Left renal cortex interstitium (tissue), 4 donors: ENCODE measurements at places on chromosomes 5 and 9.

- no peak for DNase-seq
Observed at GRCh38 chr5:57119031-57119430, 54.8 kb upstream of the GPBP1 start.

DNA sequence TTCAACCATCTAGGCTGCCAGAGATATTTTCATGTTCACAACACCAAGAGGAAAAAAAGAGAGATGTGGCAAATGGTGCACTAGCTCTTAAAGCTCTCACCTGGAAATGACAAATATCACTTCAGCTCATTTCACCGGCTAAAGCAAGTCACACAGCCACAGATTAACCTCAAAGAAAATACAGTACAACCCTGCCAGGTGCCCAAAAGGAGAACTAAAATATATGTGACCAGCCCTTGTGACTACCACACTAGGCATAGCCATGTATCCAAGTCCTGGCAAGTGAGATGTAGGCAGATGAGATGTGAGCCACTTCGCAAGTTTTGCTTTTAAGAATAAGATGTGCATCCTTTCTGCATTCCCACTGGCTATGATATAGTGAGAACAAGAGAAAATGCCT lies 41.4 kb downstream of the AGTPBP1 start:
- DNase-seq = no peak

DNA sequence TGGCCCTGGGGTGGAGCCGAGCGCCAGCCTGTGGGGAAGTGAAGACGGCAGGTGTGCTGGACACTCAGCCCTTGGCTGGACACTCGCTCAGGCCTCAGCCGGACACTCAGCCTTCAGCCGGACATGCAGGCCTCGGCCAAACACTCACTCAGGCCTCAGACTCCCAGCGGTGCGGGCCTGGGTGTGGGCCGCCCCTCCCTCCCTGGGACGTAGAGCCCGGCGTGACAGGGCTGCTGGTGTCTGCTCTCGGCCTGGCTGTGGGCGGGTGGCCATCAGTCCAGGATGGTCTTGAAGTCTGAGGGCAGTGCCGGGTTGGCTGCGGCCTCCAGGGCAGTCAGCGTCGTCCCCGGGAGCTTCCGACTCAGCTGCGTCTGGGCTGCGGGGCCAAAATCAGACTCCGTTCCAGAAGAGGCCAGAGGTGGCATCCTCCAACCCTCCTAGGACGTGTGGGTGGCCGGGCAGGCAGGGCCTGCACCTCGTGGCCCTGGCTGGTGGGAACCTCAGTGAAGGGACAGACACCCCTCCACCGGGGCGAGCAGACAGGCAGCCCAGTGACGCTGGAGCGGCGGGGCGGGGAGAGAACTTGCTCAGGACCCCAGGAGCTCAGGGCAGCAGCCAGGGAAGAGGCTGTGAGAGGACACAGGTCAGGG lies 28.4 kb downstream of the SLC6A18 start:
- no peak for DNase-seq

DNA sequence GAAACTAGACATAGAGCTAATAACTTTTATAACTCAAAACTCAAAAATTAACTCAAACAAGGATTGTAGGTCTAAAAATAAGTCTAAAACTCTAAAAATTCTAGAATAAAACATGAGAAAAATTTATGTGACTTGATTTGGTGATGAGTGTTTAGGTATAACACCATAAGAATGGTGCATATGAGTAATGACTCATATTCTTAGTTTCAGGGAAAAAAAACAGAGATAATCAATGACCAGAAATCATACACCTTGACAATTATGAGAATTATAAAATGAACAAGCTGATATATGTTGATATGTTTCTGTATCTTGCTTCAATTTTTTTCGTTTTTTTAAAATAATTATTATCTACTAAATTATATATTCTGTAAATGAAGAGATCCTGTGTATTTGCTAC lies 541.2 kb downstream of the PTPRD start:
- DNase-seq = no peak

DNA sequence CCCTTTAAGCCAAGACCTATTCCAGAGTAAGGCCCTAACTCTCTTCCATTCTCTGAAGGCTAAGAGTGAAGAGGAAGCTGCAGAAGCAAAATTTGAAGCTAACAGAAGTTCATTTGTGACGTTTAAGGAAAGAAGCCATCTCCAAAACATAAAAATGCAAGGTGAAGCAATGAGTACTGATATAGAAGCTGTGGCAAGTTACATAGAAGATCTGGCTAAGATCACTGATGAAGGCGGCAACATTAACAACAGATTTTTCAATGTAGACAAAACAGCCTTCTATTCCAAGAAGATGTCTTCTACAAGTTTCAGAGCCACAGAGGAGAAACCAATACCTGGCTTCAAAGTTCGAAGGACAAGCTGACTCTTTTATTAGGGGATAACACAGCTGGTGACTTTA lies 1143.4 kb downstream of the CDH12 start:
- no peak for DNase-seq

DNA sequence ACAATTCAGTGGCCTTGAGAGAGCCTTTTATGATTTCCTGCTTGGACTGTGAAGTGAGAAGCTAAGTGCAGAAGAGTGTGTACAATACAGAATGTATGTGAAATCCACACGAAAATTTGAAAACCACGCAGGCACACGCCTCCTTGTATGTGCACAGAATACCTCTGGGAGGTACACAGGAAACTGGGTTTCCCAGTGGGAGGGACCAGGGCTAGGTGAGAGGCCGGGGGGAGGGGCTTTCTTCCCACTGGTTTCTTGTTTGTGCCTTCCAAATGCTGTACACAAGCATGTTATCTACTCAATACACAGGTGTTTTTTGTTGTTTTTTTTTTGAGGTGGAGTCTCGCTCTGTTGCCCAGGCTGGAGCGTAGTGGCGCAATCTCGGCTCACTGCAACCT lies 16.1 kb downstream of the C9orf50 start:
- no peak for DNase-seq

DNA sequence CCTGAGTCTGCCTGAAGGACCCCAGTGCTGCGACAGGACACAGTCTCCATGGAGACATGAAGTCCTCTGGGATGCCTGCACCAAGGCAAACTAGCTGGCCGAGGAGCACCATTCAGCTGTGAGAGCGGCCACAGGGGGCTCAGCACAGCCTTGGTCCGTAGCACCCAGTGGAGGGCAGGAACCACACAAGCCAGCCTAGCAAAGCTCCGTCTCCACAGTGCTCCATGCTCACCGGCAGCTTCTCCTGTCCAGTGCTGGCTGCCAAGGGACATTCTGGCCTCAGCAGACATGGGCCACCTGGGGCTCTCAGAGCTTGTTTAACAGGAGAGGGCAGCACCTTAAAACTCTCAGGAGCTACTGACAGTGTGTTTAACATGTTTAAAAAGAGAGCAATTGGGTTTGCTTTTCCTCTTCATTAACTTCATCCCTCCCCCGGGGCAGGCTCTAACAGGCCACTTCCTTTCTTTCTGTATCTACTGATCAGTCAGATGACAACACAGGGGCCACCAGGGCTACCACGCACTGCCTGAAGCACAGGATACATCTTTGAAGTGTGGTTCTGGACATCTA lies 57.0 kb downstream of the SECISBP2 start:
- DNase-seq = peak; percentile 15

DNA sequence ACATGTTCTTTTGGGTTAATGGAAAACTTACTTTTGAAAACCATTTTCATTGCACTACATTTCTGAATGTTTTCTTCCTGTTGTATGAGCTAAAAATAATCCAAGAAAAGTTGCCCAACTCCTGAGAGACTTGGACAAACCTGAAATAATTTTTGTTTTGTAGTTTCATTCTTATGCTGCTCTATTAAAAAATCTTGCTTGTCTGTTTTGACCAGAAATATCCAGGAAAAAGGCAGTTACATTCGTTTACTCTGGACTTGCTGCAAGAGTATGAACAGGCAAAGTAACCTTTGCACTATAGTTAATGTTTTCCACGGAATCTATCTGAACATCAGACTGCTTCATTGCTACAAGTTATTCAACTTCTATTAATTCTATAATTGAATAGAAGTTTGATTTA lies 200.1 kb upstream of the DAB2 start:
- DNase-seq = no peak

DNA sequence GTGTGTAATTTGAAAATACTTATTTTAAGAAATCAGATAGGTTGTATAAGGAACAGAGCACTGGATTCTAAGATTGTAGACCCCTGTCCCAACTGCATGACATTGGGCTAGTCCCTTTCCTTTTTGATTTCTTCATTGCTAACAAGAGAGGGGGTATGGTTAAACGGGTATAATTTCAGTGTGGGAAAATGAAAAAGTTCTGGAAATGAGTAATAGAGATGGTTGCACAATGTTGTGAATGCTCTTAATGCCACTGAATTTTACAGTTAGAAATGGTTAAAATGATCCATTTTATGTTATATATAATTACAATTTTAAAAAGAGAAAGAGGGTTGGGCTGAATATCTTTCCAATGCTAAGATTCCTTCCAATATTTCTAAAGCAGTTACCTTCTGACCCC lies 103.3 kb upstream of the LHFPL2 start:
- DNase-seq = no peak

DNA sequence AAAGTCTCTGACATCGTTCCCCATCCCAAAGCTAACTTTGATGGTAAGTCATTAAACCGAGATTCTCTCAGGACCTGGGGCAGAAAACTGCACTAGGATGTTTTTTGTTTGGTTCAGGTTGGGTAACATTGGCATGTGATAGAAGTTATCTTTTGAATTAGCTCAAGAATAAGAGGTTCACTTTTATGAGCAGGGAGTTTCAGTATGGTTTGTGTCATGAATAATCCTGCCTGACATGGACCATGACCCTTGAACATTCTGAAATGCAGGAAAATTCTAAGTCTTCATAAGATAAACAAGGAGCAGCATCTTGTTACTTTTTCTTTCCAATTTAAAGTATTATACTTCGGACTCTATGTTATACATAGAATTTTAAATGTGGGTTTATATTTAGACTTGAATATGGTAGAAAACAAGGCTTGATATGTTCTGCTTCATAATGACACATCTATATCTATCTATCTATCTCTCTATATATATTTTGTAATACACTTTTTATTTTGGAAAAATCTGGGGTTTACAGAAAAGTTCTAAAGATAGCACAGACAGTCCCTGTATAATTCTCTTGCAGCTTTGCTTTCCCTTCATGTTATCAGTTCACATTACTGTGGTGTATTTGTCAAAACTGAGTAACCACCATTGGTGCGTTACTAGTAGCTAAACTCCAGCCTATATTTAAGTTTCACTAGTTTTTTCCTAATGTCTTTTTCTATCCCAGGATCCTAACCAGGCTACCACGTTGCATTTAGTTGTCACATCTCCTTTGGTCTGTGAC lies 102.7 kb upstream of the TAF11L2 start:
- no peak for DNase-seq

- no peak for DNase-seq
Observed at GRCh38 chr9:27549196-27549755, 19.7 kb upstream of the MOB3B start.

DNA sequence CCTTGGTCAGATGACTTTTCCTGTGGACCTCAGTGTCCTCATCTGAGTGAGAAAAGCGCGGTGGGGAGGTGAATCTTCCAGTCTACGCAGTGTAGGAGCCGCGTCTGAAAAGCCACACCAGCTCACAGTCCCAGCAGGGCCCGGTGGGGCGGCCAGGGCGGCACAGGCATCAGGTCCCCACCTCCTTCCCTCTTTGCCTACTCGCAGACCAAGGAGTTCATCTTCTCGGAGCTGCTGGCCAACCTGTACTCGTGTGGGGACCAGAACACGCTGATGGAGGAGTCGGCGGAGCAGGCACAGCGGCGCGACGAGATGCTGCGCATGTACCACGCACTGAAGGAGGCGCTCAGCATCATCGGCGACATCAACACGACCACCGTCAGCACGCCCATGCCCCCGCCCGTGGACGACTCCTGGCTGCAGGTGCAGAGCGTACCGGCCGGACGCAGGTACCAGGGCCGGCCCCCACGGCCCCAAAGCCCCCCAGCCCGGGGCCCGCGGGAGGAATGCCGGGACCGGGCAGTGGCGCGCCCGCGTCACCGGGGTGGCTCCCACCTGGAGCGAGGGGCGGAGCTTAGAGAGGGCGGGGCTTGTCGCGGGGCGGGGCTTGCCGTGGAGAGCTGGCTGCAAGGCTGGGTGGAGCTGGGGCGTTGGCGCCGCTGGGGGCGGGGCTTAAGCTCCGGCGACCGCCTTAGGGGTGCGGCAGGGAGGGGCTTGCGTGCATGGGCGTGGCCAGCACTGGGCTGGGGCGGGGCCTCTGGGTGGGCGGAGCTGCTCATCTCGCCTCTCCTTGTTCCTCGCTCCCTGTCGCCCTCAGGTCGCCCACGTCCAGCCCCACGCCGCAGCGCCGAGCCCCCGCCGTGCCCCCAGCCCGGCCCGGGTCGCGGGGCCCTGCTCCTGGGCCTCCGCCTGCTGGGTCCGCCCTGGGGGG lies 25.6 kb downstream of the GOLGA2 start:
- no peak for DNase-seq

DNA sequence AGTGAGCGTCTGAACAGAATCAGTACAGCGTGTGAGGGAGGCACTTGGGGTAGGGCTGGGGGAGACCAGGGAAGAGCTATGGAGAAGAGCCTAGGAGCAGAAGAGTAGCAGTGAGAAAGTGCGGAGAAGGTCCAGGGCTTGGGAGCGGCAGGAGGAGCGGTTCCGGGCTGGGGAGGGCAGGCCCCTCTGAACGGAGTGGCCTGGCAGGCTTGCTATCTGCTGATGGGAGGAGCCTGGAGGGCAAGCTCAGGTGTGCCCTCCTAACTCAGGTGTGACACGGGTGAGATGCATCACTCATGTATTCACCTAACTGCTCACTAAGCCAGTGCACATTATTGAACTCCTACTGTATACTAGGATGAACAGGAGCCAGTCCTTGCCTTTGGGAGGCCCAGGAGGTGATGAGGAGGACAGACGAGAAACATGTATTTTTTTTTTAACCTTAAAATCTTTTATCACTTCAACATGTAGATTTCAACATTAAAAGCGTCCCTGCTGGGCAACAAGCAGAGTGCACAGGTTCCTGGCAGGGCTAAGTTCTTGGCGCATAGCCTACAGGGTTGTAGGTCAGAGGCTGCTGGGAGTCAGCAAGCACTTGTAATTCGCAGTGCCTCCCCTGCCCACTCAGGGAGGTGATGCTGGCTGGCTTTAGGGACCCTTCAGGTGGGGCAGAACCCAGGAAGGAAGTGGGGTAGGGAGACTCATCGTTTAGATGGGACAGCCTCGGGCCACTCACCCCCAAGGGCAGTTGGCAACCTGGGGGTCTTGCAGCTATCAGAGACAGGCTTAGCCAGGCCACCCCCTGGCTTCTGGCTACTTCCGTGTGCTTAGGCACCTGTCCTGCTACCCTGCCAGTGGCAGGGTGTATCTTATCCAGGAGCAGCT lies 55.5 kb downstream of the TMOD1 start:
- DNase-seq = no peak

DNA sequence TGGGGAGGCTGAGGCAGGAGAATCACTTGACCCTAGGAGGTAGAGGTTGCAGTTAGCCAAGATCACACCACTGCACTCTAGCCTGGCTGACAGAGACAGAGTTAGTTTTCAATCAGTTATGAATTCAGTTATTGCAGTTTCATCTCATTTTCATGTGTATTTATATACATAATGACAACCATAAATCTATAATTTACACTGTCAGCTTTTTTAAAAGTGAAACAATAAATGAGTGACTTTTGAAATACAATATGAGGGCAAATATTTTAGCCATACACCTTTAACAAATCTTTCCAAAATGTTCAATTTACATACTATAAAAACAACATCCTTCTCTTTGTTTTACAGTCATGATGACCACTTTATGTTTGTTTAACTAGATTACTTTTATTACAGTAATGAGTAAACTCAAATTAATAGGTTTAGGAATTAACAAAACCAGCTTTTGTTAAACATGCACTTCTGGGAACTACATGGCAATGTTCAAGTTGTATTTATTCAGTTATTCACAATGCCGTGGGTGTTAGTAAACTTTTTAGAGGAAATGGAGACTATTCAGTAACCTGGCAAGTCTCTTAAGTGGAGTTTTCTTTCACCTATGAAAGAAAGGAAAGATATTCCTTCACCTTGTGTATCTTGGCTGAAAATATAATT lies 12.7 kb downstream of the TYRP1 start:
- no peak for DNase-seq
